NCI-H2081 treated with DMSO at 0.1 percent for 48 hours (cell line): ENCODE measurements at places on chromosomes 12 and 14.
A peak's percentile ranks its signal among the peaks of the same experiment; 100 is the strongest.

DNA sequence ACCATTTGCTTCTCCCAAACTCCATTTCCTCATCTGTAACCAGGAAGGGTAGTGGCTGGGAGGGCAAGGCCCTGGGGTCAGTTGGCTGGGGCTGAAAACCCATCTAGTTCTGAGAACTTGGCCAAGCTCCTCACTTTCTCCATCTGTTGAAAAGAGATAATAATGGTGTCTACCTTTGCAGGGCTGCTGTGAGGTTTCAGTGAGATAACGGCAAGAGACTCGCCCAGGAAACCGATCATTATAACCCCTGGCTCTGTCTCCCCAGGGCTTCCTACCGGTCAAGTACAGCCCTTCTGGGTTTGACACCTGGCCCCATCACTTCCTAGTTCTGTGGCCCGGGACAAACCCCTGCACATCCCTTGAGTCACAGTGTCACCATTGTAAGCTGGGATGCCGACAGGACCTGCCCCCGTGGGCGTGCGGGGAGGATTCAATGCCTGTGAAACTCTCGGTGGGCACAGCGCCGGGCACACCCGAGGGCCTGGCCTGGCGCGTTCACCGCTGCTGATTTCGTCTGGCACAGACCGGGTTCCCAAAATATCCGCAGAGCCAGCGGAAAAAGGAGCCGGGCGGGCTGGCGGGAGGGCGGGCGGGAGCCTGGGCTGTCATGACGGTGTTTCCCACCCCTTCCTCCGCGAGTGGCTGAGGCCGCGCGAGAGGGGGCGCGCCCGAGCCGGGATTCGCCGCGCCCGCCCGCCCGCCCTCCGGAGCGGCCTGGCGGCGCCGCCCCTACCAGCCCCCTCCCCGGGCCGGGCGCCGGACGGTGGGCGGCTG is 4.4 kb downstream of the KMT5A start:
- DNase-seq: no peak

- no peak for DNase-seq
Observed at GRCh38 chr12:11795913-11796459, 146.5 kb downstream of the ETV6 start.

DNA sequence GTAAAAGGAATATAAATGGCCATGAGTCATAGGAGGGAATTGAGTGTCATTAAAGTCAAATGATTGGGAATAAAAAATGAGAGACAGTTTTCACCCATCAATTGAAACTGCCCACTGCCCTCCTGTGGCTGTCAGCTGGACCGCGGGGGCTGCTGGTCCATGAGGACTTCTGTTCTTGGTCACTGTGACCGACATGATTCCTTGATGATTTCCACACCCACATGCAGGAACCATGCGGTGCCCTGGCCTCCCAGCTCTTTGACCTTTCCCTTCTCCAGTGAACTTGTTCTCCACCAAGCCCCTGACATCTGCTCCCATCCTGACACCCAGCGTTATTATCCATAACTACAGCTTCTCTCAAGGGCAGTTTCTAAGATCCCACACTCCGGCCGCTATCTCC is 48.4 kb downstream of the C12orf75 start:
- peak; percentile 7 for DNase-seq

DNA sequence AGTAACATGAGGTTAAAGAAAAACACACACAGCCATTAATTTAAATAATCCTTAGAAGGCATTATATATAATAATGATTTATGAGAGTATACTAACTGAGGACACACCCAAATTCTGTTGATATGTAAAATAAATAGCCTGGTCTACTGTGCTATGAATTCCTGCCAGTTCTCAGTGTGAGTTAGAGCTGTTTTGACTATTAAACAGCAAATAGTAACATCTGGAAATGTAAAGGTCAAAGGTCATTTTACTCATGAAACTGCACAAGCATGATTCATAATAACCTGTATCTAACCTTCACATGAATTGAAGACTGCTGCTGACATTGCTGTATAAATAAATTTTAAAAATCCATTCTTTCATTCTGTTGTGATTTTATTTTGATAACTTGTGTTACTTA is 966.7 kb downstream of the SLC6A15 start:
- no peak for DNase-seq

GRCh38 chr12:20525064-20525610 is 156.8 kb downstream of the PDE3A start:
- no peak for DNase-seq

DNA sequence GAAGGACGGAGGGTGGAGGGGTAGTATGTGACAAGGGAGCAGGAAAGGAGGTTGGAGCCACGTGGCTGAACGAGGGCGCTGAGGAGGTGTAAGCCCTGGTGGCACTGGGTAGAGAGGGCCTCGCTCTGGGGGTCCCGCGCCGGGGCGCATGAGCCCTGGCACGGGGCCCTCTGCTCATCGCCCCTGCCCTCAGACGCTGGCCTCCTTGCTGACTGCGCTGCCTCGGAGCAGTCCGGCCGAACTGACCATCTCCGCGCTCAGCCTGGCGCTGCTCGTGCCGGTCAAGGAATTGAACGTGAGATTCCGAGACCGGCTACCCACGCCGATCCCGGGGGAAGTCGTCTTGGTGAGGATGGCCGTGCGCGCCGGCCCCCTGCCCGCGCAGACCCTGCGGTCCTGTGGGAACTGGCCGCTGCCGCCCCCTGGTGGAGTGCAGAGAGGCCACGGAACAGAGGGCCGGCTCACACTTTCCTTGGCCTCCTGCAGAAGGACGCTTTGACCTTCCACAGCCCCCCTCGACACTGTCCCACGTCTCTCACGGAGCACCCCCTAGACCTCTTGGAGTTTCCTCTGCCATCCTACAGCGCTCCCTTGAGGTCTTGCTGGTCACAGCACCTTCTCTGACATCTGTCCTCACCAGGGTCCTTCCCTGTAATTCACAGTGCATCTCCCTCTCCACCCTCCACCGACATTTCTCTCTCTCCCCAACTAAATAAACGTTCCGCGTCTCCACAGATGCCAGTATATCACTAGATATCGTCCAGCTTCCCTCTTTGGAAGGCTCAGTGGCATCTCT is 10.5 kb downstream of the ARHGEF25 start:
- no peak for DNase-seq

GRCh38 chr12:13376610-13377373 is 180.3 kb downstream of the EMP1 start:
- DNase-seq: no peak

GRCh38 chr12:119704065-119704747 is 36.3 kb downstream of the PRKAB1 start:
- no peak for DNase-seq

GRCh38 chr12:76177821-76178220 is 93.3 kb upstream of the NAP1L1 start:
- no peak for DNase-seq

DNA sequence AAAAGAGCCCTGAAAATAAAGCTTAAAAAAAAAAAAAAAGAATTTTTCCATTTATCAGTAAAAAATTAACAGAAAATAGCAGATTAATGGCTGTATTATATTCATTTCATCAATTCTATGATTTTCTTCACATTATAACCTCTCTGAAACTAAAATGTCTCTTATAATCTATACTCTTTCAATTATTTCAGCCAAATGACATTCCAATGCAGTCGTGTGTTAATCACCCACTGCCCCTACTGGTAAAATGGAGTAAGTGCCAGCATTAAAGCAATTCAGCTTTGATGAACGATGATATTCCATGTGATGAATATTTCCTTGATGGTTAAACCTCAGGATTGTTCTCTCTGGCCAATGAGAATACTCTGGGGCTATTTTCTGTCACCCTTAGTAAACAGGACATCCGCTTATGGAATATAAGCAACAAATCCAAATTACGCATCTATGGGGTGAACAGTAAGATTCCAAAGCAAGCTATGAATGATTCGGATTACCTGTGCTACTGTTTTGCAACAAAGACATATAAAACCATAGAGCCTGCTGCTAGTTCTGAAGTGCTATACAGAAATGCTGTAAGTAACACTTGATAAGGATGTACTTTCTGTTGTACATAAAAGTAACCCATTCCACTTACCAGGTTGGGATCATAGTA is 20.3 kb upstream of the SYCP3 start:
- DNase-seq: no peak

GRCh38 chr12:58314610-58315009 is 373.2 kb downstream of the ATP23 start:
- no peak for DNase-seq

DNA sequence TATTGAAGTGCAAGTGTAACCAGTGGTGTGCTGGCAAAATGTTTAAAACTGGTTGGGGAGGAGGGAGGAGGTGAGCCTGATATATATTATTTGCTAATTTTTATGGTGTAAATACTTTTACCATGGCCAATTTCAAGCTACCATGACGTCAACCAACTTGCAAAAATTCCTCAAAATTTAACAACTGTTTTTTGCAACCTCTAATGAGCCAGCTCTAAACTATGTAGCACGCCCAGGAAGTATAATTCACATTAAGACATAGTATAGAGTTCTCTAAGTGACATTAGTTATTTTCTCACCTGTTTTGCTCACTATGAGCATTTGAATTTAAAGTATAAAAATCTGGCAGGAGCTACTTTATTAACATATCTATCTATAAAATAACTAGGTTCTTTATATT is 41.4 kb downstream of the ATL1 start:
- DNase-seq: no peak

DNA sequence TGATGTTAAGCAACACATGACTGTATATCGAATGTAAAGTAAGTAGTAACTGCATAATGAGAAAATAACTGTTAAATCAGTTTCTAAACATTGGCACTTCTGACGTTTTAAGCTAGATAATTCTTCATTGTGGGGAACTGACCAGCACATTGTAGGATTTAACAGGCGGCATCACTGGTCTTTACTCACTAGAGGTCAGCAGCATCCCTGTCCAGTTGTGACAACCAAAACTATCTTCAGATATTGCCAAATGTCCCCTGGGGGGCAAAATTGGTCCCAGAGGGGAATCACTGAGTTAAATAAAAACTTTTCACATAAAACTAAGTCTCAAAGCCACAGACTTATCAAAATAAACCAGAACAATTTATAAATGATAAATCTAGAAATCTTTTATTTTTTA is 65.3 kb downstream of the BLTP3B start:
- DNase-seq: no peak

- DNase-seq: no peak
Observed at GRCh38 chr14:97655169-97655948, 858.2 kb downstream of the VRK1 start.

GRCh38 chr12:64903479-64904152 is 79.2 kb downstream of the TBC1D30 start:
- DNase-seq: no peak

DNA sequence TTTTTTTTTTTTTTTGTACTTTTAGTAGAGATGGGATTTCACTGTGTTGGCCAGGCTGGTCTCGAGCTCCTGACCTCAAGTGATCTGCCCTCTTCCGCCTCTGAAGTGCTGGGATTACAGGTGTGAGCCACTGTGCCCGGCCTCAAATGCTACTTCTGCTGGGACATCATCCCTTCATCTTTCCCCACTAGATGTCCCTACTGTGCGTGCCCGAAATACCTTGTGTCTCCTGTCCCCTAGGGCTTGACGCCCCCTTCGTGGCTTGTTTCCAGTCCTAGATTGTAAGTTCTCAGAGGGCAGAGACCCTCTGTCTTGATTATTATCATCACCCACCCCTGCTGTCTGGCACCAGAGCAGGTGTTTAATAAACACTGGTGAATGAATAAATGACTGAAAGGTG is 14.9 kb downstream of the CCDC63 start:
- DNase-seq: no peak

DNA sequence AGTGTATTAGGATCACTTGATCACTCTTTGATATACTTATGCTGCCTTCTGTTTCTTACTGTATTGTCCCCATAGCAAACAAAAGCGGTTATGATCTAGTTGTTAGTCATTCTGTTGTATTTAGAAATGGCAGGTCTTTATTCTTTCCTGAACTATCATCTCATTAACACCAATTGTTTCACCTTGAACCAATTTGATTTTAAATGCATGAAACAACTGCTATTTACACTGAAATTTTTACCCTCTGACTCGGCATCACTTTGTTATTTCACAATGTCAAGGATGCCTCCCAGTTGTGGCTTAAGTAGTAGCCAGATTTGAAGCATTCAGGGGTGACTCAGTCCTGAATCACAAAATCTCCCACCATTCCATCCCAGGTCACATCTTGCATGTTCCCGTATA is 303.5 kb downstream of the EGLN3 start:
- DNase-seq: no peak

GRCh38 chr12:11717519-11717961 is 68.1 kb downstream of the ETV6 start:
- no peak for DNase-seq

GRCh38 chr14:96164861-96165490 is 39.7 kb upstream of the BDKRB2 start:
- DNase-seq: no peak

GRCh38 chr12:57896434-57897201 is 44.7 kb upstream of the ATP23 start:
- DNase-seq: no peak

DNA sequence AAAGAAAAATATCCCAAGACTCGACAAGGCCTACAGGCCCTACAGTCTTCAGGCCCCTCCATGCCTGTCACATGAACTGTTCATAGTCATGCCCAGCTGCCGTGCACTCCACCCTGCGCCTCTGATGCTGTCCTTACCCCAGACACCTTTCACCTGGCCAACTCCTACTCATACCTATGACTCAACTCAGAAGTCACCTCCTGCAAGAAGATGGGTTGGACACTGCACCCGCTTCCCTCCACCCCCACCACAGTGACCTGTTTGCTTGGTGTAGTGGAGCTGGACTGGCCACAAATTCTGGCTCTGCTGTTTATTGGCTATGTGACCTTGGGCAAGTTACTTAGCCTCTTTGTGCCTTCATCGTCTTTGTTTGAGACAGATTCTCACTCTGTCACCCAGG is 56.2 kb downstream of the PHETA1 start:
- no peak for DNase-seq

DNA sequence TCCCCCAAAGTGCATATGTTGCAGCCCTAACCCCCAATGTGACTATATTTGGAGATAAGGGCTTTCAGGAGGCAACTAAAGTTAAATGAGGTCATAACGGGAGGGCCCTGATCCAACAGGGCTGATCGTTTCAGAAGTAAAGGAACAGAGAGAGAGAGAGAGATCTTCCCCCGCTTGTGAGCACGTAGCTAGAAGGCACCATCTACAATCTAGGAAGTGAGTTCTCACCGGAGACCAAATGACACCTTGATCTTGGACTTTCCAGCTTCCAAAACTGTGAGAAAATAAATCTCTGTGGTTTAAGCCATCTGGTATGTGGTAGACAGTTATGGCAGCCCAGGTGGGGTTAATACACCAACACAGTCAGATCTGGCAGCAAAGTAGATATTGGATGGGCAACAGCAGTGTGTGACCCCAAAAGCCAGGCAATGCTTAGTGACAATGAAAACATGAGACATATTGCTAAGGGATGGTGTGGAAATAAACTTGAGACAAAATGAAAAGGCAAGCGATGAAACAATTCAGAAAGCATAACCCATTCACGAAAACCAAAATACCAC is 147.2 kb upstream of the GSC start:
- no peak for DNase-seq

DNA sequence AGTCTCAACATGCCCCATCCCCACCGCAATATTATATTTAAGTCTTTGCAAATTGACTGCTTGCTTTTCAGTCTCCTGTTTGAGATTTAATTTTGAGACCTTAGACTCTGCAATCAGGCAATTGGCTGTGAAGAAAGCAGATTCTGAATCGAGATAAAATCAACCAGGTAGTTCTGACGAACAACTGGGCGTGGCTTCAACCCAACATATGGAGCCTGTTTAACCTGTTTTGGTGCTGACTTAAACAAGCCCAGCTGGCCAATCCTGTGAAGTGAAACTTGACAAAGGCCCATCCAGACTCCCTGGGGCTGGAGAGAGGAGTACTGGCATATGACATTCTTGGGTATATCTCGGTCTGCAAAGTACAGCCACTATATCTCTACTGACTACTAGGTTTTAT is 9.8 kb upstream of the CIPC start:
- no peak for DNase-seq
